Mesothelial cell of epicardium (in vitro differentiated cells): ENCODE measurements at places on chromosomes 6 and 20.

- H3K36me3 ChIP-seq: no peaks in the 10 kb centered on the region
- H3K4me3 ChIP-seq: no peak overlapping the region
- DNase-seq: no peak
- H3K27ac ChIP-seq: no peak overlapping the region
- peaks cover 37% of the 10 kb centered on the region for H3K4me1 ChIP-seq
Measured at GRCh38 chr6:139600919-139601475, 226.5 kb upstream of the CITED2 start.

DNA sequence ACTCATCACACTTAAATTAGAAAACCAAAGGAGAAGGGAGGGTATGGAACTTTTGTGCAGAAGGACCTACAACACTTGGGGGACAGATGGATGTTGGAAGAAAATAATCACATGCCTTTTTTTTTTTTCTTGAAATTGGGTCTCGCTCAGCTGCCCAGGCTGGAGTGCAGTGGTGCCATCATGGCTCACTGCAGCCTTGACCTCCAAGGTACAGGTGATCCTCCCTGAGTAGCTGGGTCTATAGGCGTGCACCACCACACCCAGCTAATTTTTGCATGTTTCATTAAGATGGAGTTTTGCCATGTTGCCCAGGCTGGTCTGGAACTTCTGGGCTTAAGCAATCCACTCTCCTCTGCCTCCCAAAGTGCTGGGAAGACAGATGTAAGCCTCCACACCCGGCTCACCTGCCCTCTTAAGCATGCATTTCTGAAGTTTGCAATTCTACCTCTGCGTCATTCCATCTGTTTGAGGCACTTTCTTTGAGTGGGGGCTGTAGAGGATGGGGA is 370.8 kb upstream of the JARID2 start:
- peaks cover 1% of the 10 kb centered on the region for H3K4me1 ChIP-seq
- no peaks in the 10 kb centered on the region for H3K36me3 ChIP-seq
- DNase-seq: no peak
- peaks cover 3% of the 10 kb centered on the region for H3K27me3 ChIP-seq
- H3K4me3 ChIP-seq: no peak overlapping the region
- H3K27ac ChIP-seq: no peak overlapping the region

- no peak overlapping the region for H3K27ac ChIP-seq
- H3K27me3 ChIP-seq: peaks cover 4% of the 10 kb centered on the region
- no peaks in the 10 kb centered on the region for H3K36me3 ChIP-seq
- no peaks in the 10 kb centered on the region for H3K4me1 ChIP-seq
- DNase-seq: no peak
Measured at GRCh38 chr6:98590997-98591396, 243.4 kb upstream of the POU3F2 start.

GRCh38 chr6:15322781-15323536 is 77.1 kb downstream of the JARID2 start:
- H3K4me3 ChIP-seq: no peak overlapping the region
- no peak for DNase-seq
- peaks cover 4% of the 10 kb centered on the region for H3K36me3 ChIP-seq
- no peaks in the 10 kb centered on the region for H3K27me3 ChIP-seq
- peaks cover 55% of the 10 kb centered on the region for H3K4me1 ChIP-seq

DNA sequence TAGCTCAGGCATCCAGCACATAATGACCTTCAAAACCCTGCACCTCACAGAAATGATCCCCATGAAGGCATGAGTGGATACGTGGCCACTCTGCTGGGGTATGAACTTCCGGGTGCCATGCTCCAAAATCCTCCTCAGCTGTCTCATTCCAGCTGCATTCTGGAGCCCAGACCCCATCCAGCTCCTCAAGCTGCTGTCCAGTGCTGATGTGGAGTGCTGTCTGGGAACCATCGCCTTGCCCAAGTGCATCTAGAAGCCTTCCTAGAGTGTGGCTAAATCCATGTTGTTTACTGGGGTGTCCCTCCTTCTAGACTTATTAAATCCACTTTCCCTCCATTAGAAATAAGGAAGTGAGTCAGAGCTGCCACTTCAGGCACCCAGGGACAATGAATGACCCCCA is 130.8 kb upstream of the PTPRT start:
- DNase-seq: no peak
- H3K4me1 ChIP-seq: no peaks in the 10 kb centered on the region
- no peaks in the 10 kb centered on the region for H3K27me3 ChIP-seq

- no peaks in the 10 kb centered on the region for H3K36me3 ChIP-seq
- H3K27me3 ChIP-seq: peaks cover 6% of the 10 kb centered on the region
- DNase-seq: no peak
- no peak overlapping the region for H3K4me3 ChIP-seq
- H3K27ac ChIP-seq: no peak overlapping the region
Measured at GRCh38 chr6:84870672-84871071, 106.3 kb upstream of the TBX18 start.

- H3K4me3 ChIP-seq: no peak overlapping the region
- peaks cover 21% of the 10 kb centered on the region for H3K4me1 ChIP-seq
- no peak for DNase-seq
Measured at GRCh38 chr6:98041921-98042320, 758.9 kb upstream of the MMS22L start.

DNA sequence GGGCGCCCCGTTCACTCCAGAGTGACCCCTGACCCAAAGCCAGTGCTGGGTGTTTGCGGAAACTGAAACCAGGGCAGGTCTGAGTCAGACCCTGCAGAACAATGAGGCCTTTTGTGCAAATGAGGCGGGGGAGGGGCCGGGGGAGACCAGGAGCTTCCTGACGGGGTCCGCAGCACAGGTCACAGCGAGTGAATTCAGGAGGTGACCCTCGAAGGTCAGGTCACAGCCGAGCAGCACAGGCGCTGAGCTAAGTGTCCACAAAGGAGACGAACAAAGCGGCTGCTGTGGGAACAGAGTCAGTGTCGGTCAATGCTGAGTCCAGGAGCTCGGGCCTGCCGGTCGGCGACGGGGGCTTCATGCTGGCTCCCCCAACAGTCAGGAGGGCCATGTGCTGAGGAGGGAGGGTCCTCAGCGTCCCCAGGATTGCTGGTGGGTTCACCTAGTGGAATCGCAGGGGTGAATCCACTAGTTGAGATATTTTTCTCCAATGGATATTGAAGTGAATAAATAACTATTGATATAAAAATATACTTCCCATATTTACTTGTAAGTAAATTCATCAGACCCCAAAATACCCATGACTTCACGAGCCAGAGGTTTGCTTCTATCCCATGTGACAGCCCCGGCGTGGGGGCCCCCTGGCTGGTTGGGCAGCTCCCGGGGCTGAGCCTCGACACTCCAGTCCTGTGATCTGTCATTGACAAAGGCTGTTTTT is 188.4 kb upstream of the SULF2 start:
- H3K27me3 ChIP-seq: peaks cover 5% of the 10 kb centered on the region
- H3K4me3 ChIP-seq: no peak overlapping the region
- no peak for DNase-seq
- H3K4me1 ChIP-seq: peaks cover 33% of the 10 kb centered on the region

DNA sequence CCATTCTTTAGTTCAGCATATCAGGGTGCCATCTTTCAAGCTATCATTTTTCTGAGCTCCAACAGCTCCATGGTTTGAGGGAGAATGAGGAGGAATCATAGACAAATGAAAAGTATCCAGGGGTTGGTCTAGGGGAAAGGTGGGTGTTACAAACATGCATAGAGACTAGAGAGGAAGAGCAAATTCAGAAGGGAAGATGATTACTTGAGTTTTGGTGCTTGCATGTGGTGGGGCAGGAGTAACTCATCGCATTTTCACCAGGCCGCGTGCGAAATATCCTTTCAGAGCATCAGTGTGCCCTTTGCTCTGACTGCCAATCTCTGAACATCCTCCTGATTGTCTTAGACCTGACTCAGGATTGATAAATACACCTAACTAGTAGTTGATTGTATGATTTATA is 7.7 kb upstream of the BICRAL start:
- H3K36me3 ChIP-seq: no peaks in the 10 kb centered on the region
- no peak overlapping the region for H3K4me3 ChIP-seq

DNA sequence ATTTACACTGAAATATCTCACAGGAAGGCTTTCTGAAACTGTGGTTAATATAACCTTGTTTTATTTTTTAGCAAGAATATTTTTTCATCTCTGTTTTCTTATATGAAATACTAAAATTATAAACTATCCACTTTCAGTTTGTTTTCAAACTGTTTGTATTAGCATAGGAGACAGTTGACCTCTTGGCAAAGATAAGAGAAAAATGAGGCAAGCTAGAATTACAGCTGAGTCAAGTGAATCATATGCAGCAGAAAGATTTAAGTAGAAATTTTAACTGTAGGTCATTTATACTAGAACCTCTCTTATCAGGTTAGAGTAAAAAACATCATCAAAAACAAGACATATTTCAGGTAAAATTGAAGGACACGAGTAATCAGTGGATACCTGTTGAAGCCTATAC is 792.6 kb downstream of the PHF3 start:
- no peaks in the 10 kb centered on the region for H3K36me3 ChIP-seq
- DNase-seq: no peak
- no peaks in the 10 kb centered on the region for H3K27me3 ChIP-seq
- H3K4me3 ChIP-seq: no peak overlapping the region

GRCh38 chr20:57270204-57270984 is 4.0 kb upstream of the BMP7 start:
- H3K4me3 ChIP-seq: no peak overlapping the region
- H3K36me3 ChIP-seq: no peaks in the 10 kb centered on the region
- no peak for DNase-seq
- no peak overlapping the region for H3K27ac ChIP-seq
- H3K4me1 ChIP-seq: peaks cover 23% of the 10 kb centered on the region

DNA sequence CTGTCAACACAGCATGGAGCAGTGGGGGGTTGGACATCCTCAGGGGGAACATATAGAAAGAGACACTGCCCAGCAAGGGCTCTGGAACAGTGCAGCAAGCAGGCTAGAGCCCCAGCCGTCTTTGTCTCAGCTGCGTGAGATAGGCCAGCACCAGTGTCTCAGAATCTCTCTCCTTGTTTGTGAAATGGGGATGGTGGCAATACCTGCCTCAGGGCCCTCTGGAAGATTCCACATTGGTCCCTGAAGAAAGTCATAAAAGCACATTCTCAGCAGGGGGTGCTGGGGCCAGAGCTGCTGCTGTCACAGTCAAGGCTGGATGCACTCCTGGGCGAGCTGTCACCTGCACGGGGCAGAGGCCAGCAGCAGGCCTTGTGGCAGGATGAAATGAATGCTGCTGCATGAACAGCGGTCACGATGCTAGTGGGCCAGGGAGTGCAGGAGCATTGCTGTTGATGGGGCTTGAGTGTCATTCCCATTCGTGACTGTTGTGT is 121.7 kb downstream of the SYCP2 start:
- DNase-seq: no peak
- H3K27me3 ChIP-seq: peaks cover 48% of the 10 kb centered on the region
- no peak overlapping the region for H3K4me3 ChIP-seq
- H3K27ac ChIP-seq: no peak overlapping the region
- no peaks in the 10 kb centered on the region for H3K4me1 ChIP-seq

DNA sequence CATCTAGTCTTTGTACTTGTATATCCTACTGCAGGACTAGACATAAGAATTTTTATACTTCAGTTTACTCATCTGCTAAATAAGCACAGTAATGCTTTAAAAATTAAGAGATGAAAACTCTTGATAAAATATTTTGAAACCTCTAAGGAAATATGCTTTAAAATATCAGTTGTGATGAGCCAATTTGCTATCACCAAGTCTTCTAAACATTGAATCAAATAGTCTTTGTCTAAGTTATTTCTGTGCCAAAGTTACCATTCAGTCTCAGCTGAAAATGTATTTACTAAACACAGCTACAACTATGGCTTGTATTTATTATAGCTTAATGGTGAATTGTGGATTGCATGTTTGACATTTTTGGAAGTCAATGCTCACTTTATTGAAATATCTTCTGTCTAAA is 46.2 kb upstream of the RFPL4B start:
- no peaks in the 10 kb centered on the region for H3K27me3 ChIP-seq
- no peak overlapping the region for H3K4me3 ChIP-seq
- H3K36me3 ChIP-seq: no peaks in the 10 kb centered on the region

DNA sequence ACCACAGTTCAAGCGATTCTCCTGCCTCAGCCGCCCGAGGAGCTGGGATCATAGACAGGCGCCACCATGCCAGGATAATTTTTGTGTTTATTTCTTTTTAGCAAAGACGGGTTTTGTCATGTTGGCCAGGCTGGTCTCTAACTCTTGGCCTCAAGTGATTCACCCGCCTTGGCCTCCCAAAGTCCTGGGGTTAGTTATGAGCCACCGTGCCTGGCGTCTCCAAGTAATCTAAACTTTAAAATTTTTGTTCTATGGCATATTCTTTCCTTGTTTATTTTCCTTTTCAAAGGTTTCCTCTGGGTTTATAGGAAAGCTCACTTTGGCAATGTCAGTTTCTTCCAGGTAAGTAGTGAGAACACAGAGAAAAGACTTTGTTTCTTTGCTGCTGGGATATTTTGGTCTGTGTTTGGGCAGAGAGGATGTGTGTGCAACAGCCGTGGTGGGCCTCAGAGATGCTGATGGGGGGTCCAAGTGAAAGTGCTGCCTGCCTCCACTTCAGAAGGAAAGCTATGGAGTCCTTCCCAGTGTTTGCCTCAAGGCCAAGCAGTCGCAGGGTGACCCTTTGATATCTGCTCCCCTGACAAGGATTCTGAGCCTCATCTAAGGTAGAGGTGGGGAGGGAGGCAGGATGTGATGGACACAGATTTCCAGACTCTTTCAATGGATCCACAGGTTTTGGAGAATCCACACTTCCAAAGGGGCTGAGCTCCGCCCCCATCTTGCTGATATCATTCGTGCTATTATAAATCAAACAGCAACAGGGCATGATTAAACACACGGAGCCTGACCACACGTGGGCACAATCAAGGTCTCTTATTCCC is 2.3 kb downstream of the LRP11 start:
- H3K27me3 ChIP-seq: peaks cover 4% of the 10 kb centered on the region
- peaks cover 17% of the 10 kb centered on the region for H3K4me1 ChIP-seq
- H3K27ac ChIP-seq: no peak overlapping the region
- H3K36me3 ChIP-seq: no peaks in the 10 kb centered on the region
- peak overlapping the region; percentile 43 for H3K4me3 ChIP-seq
- no peak for DNase-seq
